WTC11 (cell line): ENCODE measurements at places on chromosomes 1 and 21. TPM values are rescaled to one million over a fixed set of nuclear protein-coding genes. Genes with fewer than 3 reads are reported as not detected.
A peak's percentile ranks its signal among the peaks of the same experiment; 100 is the strongest.

The GJA9 gene
- not detected in 3 replicates for total RNA-seq

DNA sequence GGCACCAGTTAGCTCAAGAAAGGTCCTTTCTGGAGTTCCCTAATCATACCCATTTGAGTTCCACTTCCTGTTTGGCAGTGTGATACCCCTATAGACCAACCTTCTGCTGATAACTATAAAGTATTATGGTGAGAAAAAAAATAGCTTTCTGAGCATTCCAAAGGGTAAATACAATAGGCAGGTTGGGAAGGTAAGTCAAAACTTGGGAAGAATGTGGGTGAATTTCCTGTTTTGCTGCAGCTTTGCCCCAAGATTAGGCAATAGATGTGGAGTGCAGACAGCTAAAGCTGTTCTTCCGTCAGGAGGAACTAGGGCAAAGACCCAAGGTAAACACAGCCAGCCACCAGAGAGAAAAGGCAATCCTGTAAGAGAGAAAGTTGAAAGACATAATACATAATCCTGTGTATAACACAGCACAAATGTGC lies 49.9 kb upstream of the GUCA2A start:
- H3K27me3 ChIP-seq, result no peaks in the 10 kb centered on the region
- no peak overlapping the region for H3K4me3 ChIP-seq
- H3K27ac ChIP-seq, result peak overlapping the region; percentile 47; the same call in 1 of the 2 replicates

DNA sequence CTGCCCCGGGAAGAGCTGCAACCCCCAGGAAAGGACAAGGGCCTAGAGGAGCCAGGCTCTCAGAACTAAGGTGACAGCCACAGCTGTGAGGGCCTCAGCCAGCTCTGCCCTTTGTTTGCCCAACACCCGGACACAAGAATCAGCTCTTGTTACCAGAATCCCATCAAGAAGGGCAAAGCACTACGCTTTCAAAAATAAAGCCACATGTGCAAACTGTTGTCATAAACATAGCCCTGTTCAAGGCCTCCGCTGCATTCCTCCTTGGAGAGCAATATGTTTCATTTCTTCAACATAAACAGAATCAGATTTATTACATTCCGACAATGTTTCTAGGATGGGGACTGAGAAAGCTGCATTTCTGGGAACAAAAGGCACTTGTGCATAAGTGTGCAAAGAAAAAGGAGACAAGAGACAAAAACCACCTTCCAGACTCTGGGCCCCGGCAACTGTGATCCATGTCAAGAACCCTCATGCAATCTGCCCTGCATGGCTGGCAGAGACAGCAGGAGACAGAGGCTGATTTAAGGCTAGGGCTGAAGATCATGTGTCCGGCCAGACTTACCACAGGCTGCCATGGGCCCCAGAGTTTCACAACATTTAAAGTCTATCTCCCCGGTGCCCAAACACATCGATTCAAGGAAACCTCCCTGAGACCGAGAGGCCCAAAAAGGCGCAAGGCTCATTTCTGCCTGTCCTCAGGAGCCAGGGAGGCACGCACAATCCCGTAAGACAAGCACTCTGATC lies 71.0 kb downstream of the SSBP3 start:
- H3K27me3 ChIP-seq, result no peaks in the 10 kb centered on the region
- H3K4me3 ChIP-seq, result no peak overlapping the region
- peak overlapping the region; percentile 90 for H3K27ac ChIP-seq
- peaks cover 88% of the 10 kb centered on the region for H3K4me1 ChIP-seq

DNA sequence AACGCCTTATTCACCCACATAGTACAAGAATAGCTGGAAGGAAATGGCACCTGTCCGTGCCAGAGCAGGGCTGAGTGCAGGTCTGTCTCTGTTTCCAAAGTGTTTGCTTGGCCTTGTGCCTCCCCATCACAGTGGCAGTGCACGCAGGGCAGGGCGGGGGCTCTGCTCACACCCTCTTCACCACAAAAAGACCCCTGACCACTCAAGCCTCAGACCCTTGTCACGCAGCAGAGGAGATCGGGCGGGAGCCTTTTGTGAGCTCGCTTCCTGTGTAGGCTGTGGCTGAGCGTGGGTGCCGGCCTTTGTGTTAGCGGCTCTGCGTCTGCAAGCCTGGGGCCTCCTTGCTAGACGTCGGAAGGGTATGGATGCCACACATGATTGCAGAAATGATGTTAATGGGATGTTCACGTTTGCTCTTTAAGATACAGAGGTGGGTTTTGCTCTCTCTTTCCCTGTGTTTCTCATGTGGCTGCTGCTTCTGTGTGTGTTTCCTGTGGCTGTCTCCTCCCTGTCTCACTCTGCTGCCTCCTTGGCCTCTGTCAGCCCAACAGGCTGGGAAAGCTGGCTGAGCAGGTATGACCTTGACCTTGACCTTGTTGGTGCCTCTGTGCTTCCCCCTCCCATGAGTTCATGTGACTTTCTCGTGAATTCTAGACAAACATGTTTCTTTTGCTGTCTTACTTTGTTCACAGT lies 45.4 kb downstream of the S100B start:
- no peak for DNase-seq
- no peaks in the 10 kb centered on the region for H3K27me3 ChIP-seq
- peaks cover 33% of the 10 kb centered on the region for H3K36me3 ChIP-seq
- no peaks in the 10 kb centered on the region for H3K4me1 ChIP-seq
- H3K27ac ChIP-seq, result no peak overlapping the region

DNA sequence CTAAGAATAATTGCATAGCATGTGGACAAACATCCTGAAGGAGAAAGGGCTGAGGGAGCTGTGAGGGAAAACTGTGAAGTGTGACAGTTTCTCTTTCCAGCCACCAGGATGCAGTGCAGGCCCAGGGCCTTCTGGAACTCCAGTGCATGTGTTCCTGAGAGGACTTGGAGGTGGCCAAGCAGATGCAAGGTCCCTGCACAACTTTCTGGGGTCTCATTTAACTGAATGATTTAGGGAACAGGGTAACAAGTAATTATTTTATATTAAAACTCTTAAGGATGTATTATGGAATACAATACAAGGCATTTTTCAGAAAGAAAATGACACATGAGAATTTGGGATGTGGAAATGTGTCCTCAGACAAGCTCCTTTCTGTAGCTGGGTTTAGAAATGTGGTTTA lies 61.2 kb upstream of the MCOLN3 start:
- no peak overlapping the region for H3K4me3 ChIP-seq
- no peak overlapping the region for H3K27ac ChIP-seq
- no peaks in the 10 kb centered on the region for H3K36me3 ChIP-seq
- no peaks in the 10 kb centered on the region for H3K4me1 ChIP-seq
- peak; percentile 64 for DNase-seq

- H3K4me3 ChIP-seq, result no peak overlapping the region
- peaks cover 7% of the 10 kb centered on the region; the same call in 1 of the 2 replicates for H3K36me3 ChIP-seq
- H3K27me3 ChIP-seq, result no peaks in the 10 kb centered on the region
- H3K27ac ChIP-seq, result no peak overlapping the region
- DNase-seq, result no peak
Measured at GRCh38 chr1:206411321-206411720, 59.0 kb upstream of the IKBKE start.

DNA sequence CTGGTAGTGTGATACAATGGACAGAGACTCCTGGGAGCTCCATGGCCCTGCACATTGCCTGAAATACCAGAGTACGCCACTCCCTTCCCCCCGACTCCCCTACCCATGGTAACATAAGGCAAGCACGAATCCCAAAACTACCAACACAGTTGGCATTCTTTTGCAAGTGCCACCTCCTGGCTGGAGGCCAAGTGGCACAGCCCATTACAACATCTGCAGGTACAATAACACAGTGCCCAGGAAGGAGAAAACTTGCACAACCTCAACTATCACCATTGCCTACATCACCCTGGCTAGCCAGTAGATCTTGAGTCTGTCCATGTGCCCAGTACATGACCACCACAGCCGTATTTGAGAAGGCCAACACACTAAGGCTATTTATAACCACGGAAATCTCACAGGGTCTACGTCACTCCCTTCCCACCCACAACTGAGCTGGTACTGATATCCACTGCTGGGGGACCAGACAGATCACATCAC lies 11.7 kb downstream of the ADAMTS1 start:
- H3K4me3 ChIP-seq, result no peak overlapping the region
- no peak for DNase-seq
- H3K27ac ChIP-seq, result no peak overlapping the region
- no peaks in the 10 kb centered on the region for H3K27me3 ChIP-seq
- peaks cover 21% of the 10 kb centered on the region for H3K36me3 ChIP-seq
- H3K4me1 ChIP-seq, result peaks cover 8% of the 10 kb centered on the region

DNA sequence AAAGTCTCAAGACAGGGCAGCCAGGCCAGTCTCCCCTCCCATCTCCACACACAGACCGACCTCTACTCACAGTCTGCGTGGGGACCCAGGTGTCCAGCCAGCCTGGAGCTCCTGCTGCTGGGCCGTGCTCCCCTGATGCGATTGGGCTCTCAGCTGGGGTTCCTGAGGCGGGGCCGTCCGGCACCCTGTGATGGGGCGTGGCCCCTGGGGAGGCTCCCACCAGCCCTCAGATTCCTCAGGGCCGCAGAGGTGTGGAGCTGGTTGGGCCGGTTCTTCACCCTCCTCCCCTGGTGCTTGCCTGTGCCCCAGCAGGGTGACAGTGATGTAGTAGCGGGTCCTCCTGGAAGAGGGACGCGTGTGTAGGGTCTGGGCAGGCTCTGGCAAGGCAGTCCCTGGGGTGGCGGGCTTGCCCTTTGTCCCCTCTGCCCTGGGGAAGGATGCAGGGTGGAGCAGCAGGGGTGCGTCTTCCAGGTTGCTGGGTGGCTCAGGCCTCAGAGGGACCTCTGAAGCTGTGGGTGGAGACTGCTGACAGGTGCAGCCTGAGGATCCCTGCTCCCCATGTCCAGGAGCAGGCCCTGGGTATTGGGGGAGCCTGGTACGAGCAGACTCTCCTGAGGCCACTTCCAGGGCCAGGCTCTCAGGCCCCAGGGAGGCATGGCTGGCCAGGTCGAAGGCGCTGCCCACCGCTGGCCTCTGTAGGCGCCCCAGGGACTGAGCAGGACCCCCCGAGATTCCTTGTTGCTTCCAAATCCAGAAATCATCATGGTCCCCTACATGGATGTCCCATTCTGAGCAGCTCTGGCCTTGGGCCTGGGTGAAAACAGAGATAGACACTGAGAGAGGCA lies at the start of gene CRYBG2:
TSS of gene CRYBG2 (minus strand) at position 155 of the 845 bp plus-strand sequence. CDS start 7,473 bp downstream, outside the sequence.
- H3K4me3 ChIP-seq, result no peak within 1 kb of the TSS
- H3K4me1 ChIP-seq, result peaks cover 51% of the 10 kb centered on the region
- H3K36me3 ChIP-seq, result no peaks in the 10 kb centered on the region
- peaks cover 3% of the 10 kb centered on the region; the same call in 1 of the 2 replicates for H3K27me3 ChIP-seq
- no peak for DNase-seq
- H3K27ac ChIP-seq, result no peak within 1 kb of the TSS

- H3K36me3 ChIP-seq, result no peaks in the 10 kb centered on the region; the same call in 1 of the 2 replicates
- peaks cover 100% of the 10 kb centered on the region for H3K27me3 ChIP-seq
- peaks cover 57% of the 10 kb centered on the region for H3K4me1 ChIP-seq
- no peak overlapping the region for H3K27ac ChIP-seq
- DNase-seq, result no peak
Measured at GRCh38 chr21:36697851-36698384, 997 bp upstream of the SIM2 start.

- H3K27me3 ChIP-seq, result no peaks in the 10 kb centered on the region
- 0 out of 2 replicates have a peak, but pooled peaks cover 3% of the 10 kb centered on the region for H3K4me1 ChIP-seq
- no peak for DNase-seq
- H3K36me3 ChIP-seq, result no peaks in the 10 kb centered on the region
Measured at GRCh38 chr1:33880305-33880704, 16.4 kb downstream of the HMGB4 start.

The TSTD1 gene
- 74.5 to 107 TPM (median 100 TPM) in 3 replicates for total RNA-seq

The MYCL gene
- 31.0 to 32.6 TPM (median 32.2 TPM) in 3 replicates for total RNA-seq

The SDC3 gene
- total RNA-seq, result 31.1 to 32.3 TPM (median 31.2 TPM) in 3 replicates

- no peaks in the 10 kb centered on the region for H3K27me3 ChIP-seq
- peaks cover 33% of the 10 kb centered on the region for H3K4me1 ChIP-seq
- H3K27ac ChIP-seq, result no peak overlapping the region
- DNase-seq, result no peak
- no peaks in the 10 kb centered on the region for H3K36me3 ChIP-seq
Measured at GRCh38 chr1:22803833-22804232, 93.2 kb downstream of the EPHB2 start.

The LAMTOR5 gene
- 76.0 to 106 TPM (median 93.0 TPM) in 3 replicates for total RNA-seq

- no peaks in the 10 kb centered on the region for H3K27me3 ChIP-seq
- no peak overlapping the region for H3K4me3 ChIP-seq
- peaks cover 10% of the 10 kb centered on the region for H3K4me1 ChIP-seq
Measured at GRCh38 chr1:61887076-61887867, 145.0 kb downstream of the PATJ start.

The XPR1 gene
- 34.6 to 38.8 TPM (median 37.8 TPM) in 3 replicates for total RNA-seq

The PRKAA2 gene
- total RNA-seq, result 4.8 to 8.1 TPM (median 8.1 TPM) in 3 replicates

The SEMA6C gene
- 16.3 to 21.0 TPM (median 18.1 TPM) in 3 replicates for total RNA-seq
